ENCODE measurements at places on chromosomes 3 and 15. TPM values are rescaled to one million over a fixed set of nuclear protein-coding genes. Genes with fewer than 3 reads are reported as not detected.

DNA sequence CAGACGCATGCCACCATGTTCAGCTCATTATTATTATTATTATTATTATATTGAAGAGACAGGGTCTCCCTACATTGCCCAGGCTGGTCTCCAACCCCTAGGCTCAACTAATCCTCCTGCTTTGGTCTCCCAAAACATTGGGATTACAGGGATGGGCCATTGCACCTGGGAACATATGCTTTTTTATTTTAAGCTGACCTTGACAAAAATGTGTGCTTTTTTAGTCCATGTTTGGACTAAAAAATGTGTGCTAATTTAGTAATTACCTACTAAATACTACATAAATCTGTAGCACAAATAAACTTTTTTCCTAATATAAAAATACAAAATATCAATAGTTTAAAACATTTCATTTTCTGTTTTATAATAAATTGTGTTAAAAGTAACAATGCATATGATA lies 693.2 kb downstream of the ROBO1 start:
- no peak for DNase-seq

DNA sequence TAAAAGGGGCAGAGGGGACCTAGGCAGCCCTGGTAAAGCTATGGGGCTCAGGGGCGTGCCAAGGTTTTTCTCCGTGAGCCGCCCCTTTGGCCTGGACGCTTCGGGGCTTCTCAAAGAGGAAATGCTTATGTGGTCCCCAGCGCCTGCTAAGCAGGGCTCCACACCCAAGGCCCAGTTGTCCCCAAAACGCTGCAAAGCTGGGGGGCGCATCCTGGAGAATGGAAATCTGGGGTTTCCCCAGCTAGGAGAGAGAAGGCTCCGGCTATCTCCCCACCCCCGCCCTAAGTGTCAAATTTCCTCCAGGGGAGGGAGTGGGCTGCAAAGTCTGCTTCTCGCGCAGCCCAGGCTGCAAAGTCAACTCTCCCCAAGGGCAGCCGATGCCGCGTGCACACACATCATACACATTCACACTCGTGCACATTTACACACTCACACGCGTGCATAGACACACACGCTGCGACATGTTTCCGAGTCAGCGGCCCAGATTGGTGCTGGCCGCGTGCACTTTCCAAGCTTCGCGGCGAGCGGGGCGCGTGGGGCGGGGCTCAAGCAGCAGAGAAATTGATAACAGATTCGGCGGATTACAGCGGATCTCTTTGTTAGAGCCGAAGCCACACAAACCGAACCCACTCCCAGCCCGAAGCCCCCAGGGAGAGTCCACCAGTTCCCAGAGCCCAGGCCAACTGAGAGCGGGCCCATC lies 4.5 kb downstream of the WNT5A start:
- peak; percentile 79 for DNase-seq

GRCh38 chr3:11510356-11510755 lies 133.4 kb downstream of the VGLL4 start:
- DNase-seq, result no peak

DNA sequence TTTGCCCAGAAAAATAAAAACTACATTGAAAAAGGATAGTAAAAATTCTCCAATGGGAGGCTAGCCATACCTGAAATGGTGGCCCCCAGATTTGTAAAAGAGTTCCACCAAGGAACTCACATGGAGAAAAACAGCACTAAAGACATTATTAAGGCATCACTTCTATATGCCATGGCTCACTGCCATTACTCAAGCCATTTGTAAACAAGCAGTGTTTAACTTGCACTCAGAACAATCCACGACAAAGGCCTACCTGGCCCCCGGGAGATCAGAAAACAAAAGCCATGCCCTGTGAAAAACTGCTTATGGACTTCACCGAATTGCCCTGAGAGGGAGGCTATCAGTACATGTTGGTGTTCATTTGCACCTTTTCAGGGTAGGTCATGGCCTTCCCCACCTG lies 19.6 kb downstream of the CCR8 start:
- DNase-seq, result no peak

- no peak for DNase-seq
Measured at GRCh38 chr3:116739678-116740077, 30.1 kb downstream of the TUSC7 start.

CHRM5 gene
- 0.03 TPM for polyA plus RNA-seq

DNA sequence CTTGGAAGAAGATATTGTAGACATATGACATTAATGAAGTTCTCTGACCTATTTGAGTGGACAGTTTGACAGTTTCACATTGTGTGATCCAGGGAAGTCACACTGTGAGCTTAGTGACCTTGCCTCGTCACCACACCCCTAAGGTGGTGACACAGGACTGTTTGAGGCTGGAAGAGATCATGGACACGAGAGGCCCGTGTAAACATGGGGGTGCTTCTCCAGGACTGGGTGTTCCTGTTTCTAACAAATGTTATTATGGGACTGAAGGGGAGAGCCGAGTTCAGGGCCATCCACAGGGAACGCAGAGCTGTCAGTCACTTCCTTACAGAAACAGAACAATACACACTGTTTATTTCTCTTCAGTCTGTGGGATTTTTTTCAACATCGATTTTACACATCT lies 96.5 kb upstream of the DNAJC19 start:
- no peak for DNase-seq

GRCh38 chr15:73617913-73618312 lies 15.3 kb downstream of the NPTN start:
- DNase-seq, result no peak

Measured in IMR-90 (cell line).